Stimulated activated CD4-positive, alpha-beta T cell treated with anti-CD3 and anti-CD28 coated beads, Interleukin-1b, Interleukin-23, amount 100 ng/mL, for 24 hours (primary cell): ENCODE measurements at places on chromosomes 13 and 19.

DNA sequence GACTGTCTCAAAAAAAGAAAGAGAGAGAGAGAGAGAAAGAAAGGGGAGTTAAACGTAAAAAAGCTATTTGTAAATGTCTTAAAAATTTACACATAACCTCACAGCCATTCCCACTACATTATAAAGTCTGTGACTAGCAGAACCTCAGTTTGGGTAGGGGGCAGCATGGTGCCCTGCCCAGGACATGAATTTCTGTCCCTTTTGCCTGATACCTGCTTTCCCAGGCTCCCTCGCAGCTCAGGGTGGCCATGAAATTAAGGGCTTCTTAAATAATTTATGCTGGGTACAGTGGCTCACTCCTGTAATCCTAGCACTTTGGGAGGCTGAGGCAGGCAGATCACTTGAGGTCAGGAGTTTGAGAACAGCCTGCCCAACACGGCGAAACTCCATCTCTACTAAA, 4.8 kb downstream of the IFNL1 start:
- DNase-seq, result no peak

GRCh38 chr13:101289764-101290163, 126.5 kb downstream of the NALCN start:
- no peak for DNase-seq

GRCh38 chr13:49366841-49367240, 77.0 kb downstream of the CAB39L start:
- no peak for DNase-seq

- DNase-seq, result no peak
Observed at GRCh38 chr13:25867038-25867437, 184.8 kb downstream of the SHISA2 start.

DNA sequence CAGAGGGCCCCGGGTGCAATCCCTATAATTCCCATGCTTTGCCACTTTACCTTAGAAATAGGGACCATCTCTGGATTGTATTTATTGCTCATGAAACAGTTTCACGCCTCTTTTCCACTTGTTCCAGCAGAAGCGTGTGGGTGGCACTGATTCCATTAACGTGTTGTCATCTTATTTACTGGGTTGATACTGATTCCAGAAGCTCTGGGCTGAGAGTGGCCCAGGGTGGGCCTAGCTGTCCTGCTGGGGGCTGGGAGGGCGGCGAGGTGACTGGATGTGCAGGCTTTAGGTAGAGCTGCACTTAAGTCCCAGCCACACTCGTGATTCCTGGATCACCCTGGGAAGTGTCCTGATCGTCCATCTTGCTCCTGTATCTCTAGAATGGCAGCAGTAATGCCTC, 155.0 kb downstream of the TEX29 start:
- DNase-seq, result no peak
